Progenitor cell of endocrine pancreas (in vitro differentiated cells): ENCODE measurements at places on chromosomes 16 and 17.

DNA sequence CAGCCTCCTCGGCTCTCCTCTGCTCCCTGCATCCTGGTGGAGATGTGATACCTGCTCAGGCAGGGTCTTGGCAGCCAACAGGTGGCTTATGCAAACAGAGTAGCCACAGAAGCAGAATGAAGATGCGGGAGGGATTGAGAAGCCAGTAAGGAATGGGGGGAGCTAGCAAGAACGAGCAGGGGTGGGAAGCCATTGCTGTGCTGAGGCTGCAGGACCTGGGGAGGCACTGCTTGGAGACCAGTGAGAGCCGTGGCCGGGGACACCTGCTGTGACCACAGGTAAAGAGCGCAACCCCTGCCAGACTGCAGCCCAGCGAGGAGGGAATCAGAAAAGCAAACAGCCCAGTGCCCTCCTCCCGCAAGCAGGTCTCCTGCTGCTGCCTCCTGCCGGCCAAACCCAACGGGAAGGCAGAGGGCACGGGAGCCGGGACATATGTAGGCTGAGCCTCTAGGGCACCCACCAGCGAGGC is 14.7 kb downstream of the AIPL1 start:
- peak; percentile 38 for DNase-seq

GRCh38 chr16:6125483-6126259 is 1028.1 kb upstream of the EEF2KMT start:
- DNase-seq, result no peak

- DNase-seq, result no peak
Observed at GRCh38 chr16:67858500-67858899, 11.0 kb upstream of the CENPT start.

GRCh38 chr16:73848993-73849392 is 447.6 kb upstream of the PSMD7 start:
- no peak for DNase-seq

DNA sequence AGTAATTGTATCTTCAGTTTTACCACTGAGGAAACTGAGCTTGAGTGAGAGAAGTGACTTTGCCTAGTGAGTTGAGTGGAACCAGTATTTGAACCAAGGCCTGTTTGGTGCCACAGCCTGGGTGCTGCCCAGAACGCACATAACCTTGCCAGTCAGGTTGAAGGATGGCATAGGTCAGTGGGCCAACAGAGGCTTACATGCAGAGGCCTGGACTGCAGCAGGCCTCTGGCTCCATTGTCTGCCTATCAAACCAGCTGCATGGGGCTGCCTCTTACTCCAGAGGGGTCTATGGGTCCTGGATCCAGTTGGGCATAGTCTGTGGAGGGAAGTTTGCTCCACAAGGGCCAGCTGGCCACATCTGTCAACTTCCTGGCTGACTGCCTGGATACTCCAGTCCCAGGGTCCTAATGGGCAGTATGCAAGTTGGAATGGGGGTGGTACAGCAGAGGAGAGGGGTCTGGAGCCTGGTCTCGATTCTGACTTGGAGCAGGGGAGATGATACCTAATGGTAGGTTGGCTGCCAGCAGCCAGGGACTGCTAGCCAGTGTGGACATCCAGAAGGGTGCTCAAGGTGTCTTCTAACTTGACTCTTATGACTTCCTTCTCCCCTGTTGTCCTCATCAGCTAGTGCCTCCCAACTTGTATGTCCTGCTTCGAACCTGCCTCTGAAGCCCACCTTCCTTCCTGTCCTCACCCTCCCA is 11.1 kb upstream of the RNF112 start:
- DNase-seq, result no peak
